ENCODE measurements at places on chromosomes 1 and 21.

GRCh38 chr1:78224861-78225552 lies 179.2 kb downstream of the GIPC2 start:
- no peak for DNase-seq

- DNase-seq: no peak
Measured at GRCh38 chr1:164660412-164660772, 101.4 kb downstream of the PBX1 start.

DNA sequence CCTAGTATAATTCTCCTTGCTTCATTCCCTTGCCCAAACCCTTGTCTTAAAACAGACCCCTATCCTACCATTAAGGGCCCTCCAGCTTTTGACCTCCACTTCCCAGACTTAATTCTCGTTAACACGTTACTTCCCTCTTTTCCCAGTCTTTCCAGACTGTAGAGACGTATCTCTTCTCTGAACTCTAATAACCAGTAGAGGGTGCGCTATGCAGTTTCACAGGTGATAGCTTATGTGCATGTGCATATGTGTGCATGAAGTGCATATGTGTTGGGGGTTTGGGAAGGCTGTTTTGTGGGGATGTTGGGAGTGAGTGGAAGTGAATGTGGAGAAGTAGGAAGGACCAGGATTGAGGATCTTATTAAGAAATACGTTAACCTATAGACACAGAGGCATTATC lies 78.1 kb upstream of the CCDC190 start:
- DNase-seq: no peak

DNA sequence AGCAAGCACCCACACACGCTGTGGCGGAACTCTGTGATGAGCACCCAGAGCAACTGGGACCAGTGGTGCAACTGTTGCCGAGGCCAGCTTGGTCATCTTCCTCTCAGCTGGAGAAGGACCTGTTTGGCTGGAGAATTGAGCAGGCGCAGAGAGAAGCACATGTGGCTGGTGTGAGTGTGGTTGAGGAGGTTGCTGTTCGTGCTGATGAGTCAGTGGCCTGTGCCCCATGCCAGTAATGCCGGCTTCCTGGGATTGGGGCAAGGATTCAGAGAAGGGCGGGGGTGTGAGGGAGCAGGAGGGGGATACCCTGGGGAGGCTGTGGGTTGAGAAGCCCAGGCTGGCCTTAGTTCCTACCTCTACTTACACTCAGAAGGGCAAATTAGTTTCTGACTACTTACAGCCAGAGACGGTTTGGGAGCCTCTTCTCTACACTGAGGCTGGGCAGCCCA lies 57.5 kb upstream of the EPS8L3 start:
- no peak for DNase-seq

DNA sequence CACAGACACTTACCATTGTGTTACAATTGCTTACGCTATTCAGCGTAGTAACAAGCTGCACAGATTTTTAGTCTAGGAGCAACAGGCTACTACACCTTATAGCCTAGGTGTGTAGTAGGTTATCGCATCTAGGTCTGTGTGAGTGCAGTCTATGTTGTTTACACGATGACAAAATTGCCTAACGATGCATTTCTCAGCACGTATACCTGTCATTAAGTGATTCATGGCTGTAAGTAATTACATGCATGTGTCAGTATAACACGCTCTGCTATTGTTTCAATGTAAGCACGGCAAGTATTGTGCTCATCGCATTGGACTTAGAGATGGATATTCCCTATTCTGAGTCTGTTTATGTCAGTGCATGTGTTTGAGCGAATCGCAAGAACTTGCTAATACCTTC lies 15.7 kb upstream of the ZBTB18 start:
- no peak for DNase-seq

GRCh38 chr1:84377480-84378095 lies 20.7 kb upstream of the DNASE2B start:
- no peak for DNase-seq

DNA sequence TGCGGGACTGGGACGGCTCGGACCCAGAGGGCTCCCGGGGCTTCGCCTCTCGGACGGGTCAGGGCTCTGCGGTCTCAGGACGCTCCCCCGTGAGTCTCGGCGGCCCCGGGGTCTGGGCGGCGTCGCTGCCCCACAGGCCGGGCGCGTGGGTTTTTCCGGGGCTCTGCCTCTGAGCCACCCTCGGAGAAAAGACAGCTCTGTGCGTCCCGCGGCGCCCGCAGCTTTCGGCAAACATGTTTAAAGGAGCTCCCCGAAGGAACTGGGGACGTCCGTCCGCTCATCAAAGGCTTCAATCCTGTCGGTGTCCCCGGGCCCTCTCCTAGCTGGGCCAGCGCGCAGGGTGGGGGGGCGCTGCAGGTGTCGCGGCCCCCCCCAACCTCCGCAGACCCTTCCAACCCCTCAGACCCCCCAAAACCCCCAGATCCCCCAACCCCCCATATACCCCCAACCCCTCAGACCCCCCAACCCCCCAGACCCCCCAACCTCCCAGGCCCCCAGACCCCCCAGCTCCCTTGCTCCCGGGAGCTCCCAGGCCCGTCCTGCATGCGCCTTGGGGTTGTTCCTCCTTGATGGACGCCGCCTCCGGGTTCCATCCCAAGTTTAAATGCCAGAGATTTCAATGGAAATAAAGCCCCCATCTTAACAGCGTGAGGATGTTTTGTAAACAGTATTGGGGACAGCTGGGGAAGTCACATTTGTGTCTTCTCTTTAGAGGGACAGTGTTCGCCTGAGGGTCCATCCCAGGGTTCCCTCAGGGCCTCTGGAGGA lies 996 bp upstream of the C1orf159 start:
- DNase-seq: no peak
